Adrenal gland (tissue), 19 donors: ENCODE measurements at places on chromosomes 3 and 15. TPM values are rescaled to one million over a fixed set of nuclear protein-coding genes. Genes with fewer than 3 reads are reported as not detected.
A peak's percentile ranks its signal among the peaks of the same experiment; 100 is the strongest.

Gene TMCO5A
- total RNA-seq = not detected

DNA sequence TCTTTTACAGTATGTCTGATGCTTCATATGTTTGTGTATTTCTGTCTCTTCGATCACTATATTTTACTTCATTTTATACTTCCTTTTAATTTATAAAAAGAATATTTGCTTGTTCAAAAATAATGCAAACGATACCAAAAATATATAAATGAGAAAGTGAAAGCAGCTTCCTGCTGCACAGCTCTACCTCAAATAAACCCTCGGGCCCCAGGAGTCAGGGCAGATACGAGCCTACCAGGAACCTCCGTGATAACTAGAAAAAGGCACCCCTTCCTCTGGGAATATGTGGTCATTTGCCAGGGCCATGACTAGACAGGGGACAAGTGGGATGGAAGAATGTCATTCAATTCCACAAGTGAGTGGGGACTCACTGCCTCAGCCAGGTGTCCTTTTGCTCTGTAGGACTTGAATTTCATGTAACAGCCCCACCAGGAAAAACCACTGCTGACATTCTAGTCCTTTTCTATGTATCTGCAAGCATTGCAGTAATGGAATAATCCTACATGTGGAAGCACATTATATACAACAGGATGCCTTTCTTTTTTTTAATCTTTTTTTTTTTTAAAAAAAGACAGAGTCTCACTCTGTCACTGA is 133.3 kb downstream of the SUCLG2 start:
- no peak for DNase-seq

DNA sequence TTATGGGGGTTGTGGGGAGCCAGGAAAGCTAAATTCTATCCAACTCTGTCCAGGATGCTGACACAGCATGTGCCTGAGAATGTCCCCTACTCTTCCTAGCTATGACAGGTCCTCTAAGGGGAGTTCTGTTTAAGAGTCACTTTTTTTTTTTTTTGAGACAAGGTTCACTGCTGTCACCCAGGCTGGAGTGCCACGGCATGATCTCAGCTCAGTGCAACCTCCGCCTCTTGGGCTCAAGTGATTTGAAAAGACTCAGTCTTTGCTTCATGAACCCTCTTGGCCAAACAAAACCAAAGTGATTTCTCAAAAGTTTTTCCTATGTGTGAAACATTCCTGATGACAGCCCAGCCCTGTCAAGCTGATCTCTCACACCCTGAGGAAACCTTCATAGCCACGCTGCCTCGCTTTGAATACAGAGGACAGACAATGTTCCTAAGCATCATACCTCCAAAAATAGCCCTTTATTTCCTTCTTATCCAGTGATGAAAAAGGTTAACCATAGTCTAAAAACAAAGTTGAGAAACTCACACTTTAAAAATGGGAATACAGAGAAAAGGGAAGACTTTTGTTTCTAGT is 105.5 kb upstream of the PROK2 start:
- no peak for DNase-seq

DNA sequence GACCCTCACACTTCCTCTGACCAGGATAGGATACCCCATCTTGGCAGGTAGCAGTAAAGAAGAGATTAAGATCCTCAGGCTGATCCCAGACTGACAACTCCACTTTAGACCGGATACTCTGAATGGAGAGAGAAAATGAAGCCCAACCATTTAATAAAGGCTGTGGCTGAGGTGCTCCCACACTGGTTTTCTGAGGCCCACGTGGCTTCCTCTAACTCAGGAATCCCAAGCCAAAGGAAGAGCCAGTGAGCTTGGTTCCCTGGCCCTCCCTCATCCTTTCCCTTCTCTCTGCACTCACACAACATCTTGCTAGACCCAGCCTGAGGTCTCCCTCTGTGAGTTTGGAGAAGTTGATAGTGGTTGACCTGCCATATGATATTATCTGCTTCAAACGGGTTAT is 78.1 kb downstream of the ITGB5 start:
- no peak for DNase-seq

DNA sequence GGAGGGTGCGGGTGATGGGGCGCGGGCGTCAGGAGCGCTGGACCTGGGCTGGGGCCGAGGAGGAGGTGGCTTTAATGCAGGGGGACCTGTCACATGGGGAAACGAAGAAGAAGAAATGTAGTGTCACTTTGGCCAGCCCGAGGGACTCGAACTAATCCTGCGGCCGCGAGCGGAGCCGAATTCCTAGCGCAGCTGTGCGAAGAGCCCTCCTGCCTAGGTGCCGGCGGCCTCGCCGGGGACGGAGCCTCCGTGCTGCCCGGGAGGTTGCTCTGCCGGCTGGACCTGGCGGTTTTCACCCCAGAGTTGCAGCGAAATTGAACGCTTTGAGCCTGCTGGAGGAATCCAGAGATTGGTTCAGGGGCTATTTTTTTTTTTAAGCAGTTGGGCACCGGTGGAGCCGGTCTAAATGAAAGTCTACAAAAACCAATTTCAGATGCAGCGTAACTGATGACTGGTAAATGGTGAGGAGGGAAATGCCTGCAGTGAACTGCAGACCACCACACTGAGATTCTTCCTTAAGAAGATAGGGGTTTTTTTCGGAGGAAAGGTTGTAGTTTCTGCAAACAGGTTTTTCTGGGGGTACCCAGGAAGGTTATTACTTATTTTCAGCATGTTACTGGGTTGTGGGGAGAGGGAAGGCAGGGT is 662 bp downstream of the TMEM108 start:
- peak; percentile 61 for DNase-seq

DNA sequence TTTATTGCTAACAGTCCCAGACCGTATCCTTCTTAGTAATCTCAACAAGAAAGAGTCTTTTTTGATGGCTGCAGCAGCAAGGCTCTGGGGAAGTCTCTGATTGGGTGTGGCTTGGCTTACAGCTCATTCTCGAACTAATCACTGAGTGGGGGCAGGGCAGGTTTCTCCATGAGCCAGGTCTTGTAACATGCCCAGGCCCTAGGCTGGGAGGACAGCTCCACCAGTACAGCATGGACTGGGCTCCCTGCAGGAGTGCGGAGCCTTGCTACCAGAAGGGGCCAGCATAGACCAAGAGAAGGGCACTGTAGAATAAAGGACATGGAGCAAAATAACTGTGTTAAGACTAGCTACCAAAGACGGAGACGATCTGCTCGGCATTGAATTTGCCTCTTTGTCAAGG is 7.2 kb downstream of the CD276 start:
- DNase-seq = peak; percentile 89

GRCh38 chr15:101122266-101122665 is 129.6 kb downstream of the CHSY1 start:
- DNase-seq = no peak
